Ascending aorta (tissue), 2 donors: ENCODE measurements at places on chromosomes 16 and 17. TPM values are rescaled to one million over a fixed set of nuclear protein-coding genes. Genes with fewer than 3 reads are reported as not detected.

DNA sequence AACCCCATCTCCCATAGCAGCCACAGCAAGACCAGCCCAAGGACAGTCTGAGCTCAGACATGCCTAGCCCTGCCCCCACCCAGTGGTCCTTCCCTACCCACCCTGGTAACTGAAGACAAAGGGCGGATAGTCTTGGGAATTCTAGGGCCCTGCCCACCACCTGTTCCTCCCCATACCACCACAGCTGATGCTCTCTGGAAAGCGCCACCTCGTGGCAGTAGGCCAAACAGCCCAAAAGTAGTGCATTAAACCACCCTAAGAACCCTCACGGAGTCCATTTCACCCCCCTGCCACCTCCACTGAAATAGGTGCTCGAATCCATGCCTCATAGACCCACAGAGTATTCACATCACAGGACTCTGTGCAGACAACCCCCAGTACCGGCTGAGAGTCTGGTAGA is 1021.4 kb downstream of the CDH8 start:
- no peak for DNase-seq

DNA sequence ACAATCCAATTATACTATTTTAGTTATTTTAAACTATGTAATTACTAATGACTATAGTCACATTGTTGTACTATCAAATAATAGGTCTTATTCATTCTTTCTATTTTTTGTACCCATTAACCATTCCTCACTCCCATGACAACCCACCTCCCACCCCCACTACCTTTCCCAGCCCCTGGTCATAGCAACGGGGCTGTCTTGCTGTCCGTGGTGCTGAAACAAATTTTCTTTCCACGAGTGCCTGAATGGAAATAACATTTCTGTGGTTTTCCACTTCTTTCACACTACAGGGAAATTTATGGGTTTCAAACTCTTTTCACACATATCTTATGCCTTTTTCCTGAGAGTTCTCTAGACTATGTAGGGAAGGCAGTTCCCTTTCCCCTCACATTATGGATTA is 326.6 kb downstream of the PHKB start:
- DNase-seq = no peak

GRCh38 chr16:27739606-27740357 is 189.8 kb downstream of the KATNIP start:
- no peak for DNase-seq

DNA sequence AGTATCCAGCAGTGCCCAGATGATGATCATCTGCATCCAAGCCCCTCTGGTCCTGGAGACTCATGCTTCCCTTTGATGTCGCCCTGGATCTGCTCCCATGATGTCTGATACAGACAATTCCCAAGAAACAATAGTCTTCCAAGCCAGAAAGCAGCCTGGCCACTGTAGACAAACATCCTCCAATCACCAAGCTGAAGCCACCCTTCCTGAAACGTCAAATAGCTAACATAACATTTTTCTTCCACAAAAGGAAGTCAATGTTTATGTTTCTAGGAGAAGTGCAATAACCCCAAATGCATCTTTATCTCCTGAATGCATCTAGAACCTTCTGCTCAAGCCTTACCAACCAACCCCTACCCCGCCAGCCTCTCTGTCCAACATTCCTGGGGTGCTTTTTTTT is 1.2 kb upstream of the DPEP2 start:
- DNase-seq = no peak

DNA sequence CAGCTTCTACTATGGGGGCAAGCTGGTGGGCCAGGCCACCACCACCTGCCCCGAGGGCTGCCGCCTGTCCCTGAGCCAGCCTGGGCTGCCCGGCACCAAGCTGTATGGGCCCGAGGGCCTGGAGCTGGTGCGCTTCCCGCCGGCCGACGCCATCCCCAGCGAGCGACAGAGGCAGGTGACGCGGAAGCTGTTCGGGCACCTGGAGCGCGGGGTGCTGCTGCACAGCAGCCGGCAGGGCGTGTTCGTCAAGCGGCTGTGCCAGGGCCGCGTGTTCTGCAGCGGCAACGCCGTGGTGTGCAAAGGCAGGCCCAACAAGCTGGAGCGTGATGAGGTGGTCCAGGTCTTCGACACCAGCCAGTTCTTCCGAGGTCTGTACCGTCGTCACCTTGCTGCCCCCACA is 19.5 kb downstream of the IRF8 start:
- DNase-seq = no peak

GRCh38 chr17:40038882-40039513 is 15.2 kb downstream of the MED24 start:
- no peak for DNase-seq

GRCh38 chr17:3712811-3713463 is 10.8 kb upstream of the HASPIN start:
- no peak for DNase-seq

- DNase-seq = no peak
Observed at GRCh38 chr16:57795431-57795878, 6.8 kb downstream of the KIFC3 start.

- DNase-seq = peak; percentile 83
Observed at GRCh38 chr17:76714822-76715495, 4.2 kb upstream of the MXRA7 start.

GRCh38 chr16:12651765-12652512 is 151.7 kb downstream of the CPPED1 start:
- DNase-seq = no peak

DNA sequence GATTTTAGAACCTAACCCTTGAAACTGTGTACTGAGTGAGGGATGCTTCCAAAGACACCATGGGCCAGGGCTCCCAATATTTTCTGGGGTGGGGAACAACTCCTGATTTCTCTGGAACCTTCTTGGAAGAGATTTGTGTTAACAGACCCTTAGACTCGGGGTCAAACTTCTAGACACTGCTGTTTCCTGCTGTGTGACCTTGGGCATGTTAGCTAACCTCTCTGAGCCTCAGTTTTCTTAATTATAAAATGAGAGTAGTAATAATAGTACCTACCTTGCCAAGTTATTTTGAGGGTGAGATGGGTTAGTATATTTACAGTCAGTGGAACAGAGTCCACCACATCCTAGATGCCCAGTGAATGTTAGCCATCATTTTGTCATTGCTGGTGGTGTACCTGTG is 18.8 kb downstream of the POLR3E start:
- DNase-seq = no peak

- no peak for DNase-seq
Observed at GRCh38 chr17:75078284-75079022, 9.3 kb upstream of the SLC16A5 start.

DNA sequence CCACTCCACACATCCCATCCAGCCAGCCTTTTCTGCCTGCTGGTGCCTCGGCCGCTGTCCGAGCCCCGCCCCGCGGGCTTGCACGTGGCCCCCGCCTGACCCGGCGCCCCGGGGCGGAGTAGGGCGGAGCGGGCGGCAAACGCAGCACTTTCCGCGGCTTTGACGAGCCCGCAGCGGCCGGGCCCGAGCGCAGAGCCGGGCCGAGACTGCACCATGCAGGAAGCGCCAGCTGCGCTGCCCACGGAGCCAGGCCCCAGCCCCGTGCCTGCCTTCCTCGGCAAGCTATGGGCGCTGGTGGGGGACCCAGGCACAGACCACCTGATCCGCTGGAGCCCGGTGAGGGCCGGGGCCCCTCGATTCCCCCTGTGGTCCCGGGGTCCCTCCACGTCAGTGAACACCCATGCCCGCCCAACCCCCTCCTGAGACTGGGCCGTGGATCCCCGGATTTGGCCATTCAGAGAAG is at the start of gene HSF4:
TSS of gene HSF4 (plus strand) at position 147 of the 463 bp plus-strand sequence. CDS start at position 214, 67 bp downstream.
- DNase-seq = peak; percentile 82

- no peak for DNase-seq
Observed at GRCh38 chr16:30895627-30896260, 670 bp upstream of the CTF1 start.

GRCh38 chr17:59846394-59847165 is 46.2 kb downstream of the TUBD1 start:
- DNase-seq = no peak

DNA sequence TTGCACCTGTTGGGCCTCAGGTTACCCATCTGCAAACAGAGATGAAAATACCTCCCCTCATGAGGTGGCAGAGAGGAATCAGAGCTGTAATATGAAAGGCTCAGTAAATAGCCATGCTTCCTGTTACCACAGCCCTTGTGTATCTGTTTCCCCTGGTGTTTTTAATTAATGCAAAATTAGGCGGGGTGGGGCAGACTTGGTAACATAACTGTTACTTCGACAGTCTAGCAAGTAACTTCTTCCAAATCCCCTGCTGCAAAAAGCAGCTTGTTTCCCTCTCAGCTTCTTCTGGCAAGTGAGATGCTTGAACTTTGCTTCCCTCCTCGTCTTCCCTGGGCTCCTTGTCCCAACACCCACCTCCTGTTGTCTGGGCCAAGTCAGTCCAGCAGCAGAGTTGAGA is 381.5 kb downstream of the CPPED1 start:
- no peak for DNase-seq

DNA sequence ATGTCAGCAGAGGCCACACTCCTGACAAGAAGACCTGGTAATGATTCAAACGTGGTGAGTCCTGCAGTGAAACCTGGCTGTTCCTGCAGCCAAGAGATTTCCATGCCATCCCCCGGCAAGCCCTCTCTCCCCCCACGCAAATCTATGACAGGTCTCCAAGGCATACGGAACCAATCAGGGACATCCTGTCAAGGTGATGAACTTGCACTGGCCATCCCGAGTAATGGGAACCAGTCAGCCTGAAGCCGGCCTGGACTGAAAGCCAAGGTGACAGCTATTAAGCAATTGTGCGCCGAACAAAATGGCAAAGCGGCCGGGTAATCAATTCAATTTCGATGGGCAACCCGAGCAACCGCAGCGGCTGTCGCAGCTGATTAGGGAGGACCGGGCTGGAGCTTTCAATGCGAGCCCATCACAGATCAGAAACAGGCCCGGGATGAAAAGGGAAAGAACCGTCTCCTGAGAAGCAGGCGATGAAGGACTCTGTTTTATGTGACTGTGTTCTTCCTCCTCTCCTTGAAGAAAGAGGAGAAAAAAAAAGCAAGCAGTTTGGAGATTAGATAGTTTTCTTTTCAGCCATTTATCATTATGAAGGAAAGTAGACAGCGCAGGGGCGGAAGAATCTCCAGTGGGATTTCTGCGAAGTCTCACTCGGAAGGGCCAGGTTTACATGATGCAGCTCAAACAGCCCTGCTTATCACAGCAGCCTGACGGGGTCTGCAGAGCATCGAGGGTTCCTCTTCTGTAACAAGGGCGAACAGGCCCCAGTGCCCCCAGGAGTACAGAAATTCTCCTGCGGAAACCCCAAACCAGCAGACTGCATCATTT is 35.2 kb downstream of the TBX4 start:
- DNase-seq = no peak

- DNase-seq = no peak
Observed at GRCh38 chr17:48174833-48175523, 67.4 kb downstream of the SNX11 start.

DNA sequence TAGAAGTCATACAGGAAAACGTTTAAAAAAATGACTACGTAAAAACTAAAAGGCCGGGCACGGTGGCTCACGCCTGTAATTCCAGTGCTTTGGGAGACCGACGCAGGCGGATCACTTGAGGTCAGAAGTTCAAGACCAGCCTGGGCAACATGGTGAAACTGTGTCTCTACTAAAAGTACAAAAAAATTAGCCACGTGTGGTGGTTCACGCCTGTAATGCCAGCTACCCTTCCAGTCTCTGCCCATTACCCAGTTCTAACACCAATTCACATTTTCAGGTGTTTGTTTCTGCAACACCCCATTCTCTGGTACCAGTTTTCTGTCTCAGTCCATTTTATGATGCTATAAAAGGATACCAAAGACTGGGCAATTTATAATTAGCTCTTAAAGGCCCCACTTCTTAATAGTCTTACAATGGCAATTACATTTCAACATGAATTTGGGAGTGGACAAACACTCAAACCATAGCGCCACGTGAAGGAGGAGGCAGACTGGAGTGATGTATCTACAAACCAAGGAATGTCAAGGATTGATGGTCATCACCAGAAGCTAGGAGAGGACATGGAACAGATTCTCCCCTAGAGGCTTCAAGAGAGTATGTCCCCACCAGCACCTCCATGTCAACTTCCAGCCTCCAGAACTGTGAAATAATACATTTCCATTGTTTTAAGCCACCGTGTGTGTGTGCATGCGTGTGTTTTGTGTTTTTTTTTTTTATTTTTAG is 791 bp upstream of the C17orf75 start:
- DNase-seq = no peak

DNA sequence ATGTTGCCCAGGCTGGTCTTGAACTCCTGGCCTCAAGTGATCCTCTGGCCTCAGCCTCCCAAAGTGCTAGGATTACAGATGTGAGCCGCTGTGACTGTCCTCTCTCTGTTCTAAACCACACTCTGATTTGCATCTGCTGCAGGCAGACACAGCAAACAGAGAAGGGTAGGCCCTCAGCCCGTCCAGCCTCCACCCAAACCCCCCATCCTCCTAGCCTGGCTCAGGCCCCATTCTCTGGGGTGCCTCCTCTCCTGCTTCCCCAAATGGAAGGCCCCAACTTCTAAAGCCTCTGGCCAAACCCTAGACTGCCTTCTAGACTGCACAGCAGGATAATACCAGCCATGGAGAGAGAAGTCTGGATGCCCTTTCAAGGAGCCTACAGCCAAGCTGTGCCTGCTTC is 4.1 kb upstream of the GFAP start:
- no peak for DNase-seq

DNA sequence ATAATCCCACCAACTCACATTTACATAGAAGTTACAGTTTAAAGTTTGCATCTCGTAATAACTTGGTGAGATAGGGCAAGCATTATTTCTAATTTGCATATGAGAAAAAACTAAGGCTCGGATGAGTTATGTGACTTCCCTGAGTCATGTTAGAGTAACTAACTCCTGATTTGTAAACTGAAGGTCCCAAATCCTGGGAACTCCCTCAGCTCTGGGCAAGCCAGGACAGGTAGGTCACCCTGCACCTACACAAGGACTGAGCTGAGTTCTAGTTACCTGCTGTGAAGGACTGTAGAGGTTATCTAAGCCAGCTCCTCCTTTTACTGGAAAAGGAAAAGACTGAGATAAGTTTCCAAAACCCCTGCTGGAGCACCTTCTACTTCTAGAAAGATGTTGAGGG is 92.1 kb upstream of the HLF start:
- no peak for DNase-seq

GRCh38 chr16:750485-750884 is 9.7 kb upstream of the CIAO3 start:
- no peak for DNase-seq

- no peak for DNase-seq
Observed at GRCh38 chr17:66386498-66387351, 84.3 kb downstream of the PRKCA start.

- DNase-seq = no peak
Observed at GRCh38 chr17:63314761-63315160, 131.3 kb downstream of the CYB561 start.

MTSS2 gene
- total RNA-seq = 98.6 TPM

EVI2B gene
- 0.85 TPM for total RNA-seq

C17orf113 gene
- 0.21 TPM for total RNA-seq

CCL2 gene
- total RNA-seq = 162 TPM

WNK4 gene
- not detected for total RNA-seq

PERCC1 gene
- total RNA-seq = not detected

VASN gene
- total RNA-seq = 218 TPM

CCL16 gene
- not detected for total RNA-seq

TBC1D3H gene
- total RNA-seq = not detected

ZNF385C gene
- total RNA-seq = not detected

UTS2R gene
- not detected for total RNA-seq

HYDIN gene
- 1.2 TPM for total RNA-seq

RNF227 gene
- total RNA-seq = 0.32 TPM

CCDC40 gene
- total RNA-seq = 5.4 TPM

USH1G gene
- not detected for total RNA-seq
